ENCODE measurements at places on chromosomes 2 and 18.

DNA sequence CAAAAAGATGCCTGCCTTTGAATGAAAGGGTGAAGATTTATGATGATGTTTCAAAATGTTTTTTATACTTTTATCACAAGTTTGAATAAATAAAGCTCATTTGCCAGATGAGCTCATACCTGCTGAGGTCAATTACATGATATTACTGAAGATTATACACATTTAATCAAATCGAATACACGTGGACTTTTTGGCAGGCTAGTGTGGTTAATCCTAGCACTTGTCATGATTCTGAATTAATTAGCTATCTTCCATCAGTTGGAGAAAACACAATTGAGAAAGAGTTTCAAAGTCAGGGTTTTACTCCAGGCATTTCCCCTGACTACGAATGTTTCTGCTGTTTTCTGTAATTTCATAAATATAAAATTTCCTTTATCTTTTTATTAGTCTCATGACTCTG is 54.4 kb downstream of the LRPPRC start:
- DNase-seq, result no peak

DNA sequence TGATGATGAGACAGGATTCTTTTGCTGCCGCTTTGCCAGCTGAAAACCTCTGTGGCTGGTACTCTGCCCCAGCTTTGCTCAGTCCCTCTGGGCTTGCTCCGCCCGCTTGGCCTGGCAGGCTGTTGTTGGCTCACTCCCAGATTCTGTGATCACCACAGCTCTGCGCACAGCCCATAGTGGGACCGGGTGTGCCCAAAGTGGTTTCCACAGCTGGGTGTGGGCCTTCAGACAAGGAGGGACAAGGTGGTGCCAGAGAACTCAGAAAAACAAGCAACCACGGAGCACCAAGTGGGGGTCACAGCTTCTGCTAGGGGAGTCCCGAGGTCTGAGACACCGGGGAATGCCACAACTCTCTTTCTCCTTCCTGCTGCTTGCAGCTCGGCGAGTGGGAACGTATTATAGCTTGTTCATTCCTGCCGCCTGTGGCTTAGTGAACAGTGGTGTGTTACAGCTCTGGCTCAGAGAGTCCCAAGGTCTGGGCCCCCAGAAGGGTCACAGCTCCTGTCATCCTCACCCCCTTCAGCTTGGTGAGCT is 9.2 kb upstream of the KYNU start:
- no peak for DNase-seq

GRCh38 chr2:170533156-170533555 is 182.0 kb upstream of the SP5 start:
- no peak for DNase-seq

DNA sequence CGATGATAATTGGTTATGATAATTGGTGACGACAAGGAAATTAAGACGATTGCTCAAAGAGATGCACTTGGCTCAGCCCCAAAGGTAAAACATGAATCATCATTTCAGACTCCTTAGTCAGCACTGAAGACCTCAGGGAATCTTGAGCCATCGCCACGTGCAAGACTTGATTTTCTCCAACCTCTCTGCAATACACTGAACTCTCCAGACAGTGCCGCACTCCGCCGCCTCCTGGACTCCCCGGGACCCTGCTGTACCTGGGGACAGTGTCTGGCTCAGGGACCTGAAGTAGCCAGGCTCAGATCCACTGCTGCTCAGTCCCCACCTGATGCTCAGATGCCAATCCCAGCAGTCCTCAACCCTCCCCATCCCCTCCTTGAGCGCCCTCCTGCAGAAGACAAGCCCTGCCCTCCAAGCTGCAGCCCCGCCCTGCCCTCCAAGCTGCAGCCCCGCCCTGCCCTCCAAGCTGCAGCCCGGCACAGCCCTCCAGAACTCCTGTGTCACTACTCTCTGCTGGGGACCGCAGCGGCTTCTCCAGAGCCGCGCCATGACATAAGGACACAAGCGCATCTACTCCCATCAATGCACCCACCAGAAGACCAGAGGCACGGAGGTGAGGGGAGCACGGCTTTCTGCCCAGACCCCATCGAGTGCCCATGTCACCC is 1.1 kb downstream of the TMEM18 start:
- no peak for DNase-seq

GRCh38 chr2:236130349-236130998 is 37.7 kb downstream of the GBX2 start:
- no peak for DNase-seq

DNA sequence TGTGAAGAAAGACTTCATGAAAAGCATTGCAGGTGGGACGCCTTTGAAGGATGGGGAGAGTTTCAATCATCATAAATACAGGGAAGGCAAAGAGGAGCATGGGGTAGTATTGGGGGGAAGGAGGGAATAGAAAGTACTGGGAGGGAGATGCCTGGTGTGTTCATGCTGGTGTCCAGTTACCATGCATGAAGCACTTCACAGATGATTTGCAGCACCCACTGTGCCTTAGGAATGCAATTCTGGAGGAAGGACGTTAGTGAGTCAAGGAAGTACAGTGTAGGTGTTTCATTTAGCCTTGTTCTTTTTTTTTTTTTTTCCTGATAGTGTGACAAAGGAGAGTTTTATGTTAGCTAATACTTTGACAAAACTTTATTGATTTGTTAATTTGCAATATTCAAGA is 36.8 kb downstream of the ADAM23 start:
- DNase-seq, result no peak

DNA sequence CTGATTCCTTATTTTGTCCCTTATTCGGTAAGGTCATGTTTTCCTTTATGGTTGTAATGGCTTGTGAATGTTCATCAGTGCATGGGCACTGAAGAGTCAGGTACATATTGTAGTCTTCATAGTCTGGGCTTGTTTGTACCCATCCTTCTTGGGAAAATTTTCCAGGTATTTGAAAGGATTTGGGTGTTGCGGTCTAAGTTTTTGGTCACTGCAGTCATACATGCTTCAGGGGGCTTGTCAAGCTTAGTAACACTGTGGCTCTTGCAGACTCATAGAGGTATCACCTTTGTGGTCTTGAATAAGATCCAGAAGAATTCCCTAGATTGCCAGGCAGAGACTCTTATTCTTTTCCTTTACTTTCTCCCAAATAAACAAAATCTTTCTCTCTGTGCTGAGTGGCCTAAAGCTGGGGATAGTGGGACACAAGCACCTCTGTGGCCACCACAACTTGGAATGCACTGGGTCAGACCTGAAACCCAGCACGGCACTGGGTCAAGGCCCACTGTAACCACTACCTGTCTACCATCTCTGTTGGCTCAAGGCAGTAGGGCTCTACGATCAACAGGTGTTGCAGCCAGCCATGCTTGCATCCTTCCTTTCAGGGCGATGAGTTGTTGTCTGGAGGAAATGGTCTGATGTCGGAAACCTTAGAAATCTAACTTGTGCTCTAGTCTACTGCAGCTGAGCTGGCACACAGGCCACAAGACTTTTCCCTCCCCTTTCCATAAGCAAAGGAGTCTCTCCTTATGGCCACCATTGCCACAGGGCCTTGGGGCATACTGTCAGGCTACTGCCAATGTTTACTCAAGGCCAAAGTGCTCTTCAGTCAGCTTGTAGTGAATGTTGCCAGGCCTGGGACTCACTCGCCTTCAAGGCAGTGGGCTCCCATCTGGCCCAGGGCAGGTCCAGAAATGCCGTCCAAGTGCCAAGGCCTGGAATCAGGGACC is 21.5 kb downstream of the IL1RN start:
- DNase-seq, result no peak

GRCh38 chr2:212854771-212855170 is 296.6 kb downstream of the IKZF2 start:
- no peak for DNase-seq

DNA sequence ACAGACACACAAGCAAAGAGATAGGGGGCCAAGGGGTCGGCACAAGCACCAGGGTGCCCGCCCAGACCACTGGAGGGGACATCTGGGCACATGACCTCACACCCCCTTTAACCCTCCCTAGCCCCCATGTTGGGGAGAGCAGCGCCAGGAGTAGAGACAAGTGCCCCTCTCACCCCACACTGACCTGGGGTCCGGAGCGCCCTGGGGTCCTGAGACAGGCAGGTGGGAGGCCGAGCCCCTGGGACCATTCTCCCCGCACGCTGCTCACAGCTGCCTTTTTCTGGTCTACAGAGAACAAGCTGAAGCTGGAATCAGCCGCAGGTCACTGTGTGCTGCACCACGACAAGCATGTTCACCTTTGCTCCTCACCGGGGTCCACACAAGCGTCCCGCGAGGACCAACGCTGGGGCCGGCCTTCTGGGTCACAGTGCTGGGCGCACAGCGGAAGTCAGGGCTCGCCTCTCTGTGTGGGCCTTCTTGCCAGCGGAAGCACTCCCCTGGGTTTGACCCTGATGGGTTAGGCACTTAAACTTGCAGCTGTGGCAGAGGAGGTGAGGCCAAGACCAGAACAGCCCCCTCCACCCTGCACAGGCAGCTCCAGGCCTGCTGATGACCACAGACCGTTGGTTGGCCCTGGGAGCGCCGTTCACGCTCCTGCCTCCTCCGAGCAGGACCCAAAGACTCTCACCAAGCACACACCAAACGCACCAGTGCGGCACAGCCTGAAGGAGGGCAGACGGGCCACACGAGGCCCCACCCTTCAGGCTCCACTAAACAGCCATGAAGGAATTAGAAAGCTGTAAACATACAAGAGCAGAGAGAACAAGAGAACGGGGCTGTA is 275.3 kb downstream of the EIPR1 start:
- no peak for DNase-seq

GRCh38 chr18:8020132-8020846 is 453.2 kb downstream of the PTPRM start:
- no peak for DNase-seq

GRCh38 chr2:30422444-30423040 is 24.5 kb upstream of the LCLAT1 start:
- DNase-seq, result no peak

GRCh38 chr2:134406736-134407135 is 152.9 kb downstream of the MGAT5 start:
- no peak for DNase-seq

- no peak for DNase-seq
Measured at GRCh38 chr18:518081-518480, 17.6 kb upstream of the COLEC12 start.

DNA sequence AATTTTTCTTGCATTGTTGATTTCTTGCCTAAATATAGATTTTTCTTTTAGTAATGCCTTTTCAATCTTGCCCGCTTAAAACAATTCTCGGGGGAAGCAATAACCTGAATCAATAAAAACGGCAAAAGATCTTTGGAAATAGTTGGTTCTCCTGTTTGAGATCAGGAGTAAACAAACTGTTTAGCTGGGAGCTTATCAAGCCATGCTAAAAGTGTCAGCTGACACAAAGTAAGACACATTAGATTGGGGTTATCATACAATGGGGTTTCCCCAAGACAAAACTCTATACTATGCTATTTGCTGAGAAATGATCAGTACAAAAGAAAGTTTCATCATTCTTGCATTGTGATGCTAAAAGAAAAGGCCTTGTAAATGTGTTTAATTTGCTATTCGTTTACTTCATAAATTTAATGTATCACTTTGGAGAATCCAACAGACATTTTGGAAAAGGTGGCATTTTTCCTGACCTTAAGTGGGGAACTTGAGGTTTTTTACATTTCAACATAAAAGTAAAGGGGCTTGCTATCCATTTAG is 46.5 kb downstream of the ATIC start:
- no peak for DNase-seq

DNA sequence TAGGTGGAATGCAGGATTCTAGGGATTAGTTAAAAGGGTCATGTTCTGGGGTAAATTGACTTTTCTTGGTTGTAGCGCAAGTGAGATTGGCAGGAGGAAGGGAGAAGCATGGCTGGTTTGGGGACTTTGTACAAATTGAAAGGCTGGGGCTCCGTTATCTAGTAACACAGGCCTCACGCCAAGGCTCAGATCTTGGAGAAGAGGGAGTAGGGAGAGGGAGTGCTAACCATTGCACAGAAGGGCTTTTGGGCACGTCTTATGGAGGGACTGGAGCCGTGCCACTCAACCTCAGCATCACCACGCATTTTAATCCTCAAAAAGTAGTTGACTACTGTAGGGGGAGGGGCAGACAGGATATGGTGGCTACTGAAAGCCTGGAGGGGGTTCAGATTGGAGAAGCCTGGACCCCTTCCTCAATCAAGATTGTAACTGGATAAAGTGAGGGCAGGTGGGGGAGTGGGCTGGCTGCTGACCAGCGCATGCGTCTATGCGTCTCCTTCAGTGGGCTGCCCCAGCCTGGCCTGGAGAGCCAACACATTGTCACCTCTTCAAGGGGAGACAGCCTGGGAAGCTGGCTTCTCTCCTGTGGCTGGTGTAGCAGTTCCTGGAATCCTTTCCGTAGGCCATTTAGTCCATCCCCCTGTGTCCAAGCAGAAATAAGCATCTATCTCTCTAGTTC is 14.3 kb downstream of the IGFBP5 start:
- no peak for DNase-seq

DNA sequence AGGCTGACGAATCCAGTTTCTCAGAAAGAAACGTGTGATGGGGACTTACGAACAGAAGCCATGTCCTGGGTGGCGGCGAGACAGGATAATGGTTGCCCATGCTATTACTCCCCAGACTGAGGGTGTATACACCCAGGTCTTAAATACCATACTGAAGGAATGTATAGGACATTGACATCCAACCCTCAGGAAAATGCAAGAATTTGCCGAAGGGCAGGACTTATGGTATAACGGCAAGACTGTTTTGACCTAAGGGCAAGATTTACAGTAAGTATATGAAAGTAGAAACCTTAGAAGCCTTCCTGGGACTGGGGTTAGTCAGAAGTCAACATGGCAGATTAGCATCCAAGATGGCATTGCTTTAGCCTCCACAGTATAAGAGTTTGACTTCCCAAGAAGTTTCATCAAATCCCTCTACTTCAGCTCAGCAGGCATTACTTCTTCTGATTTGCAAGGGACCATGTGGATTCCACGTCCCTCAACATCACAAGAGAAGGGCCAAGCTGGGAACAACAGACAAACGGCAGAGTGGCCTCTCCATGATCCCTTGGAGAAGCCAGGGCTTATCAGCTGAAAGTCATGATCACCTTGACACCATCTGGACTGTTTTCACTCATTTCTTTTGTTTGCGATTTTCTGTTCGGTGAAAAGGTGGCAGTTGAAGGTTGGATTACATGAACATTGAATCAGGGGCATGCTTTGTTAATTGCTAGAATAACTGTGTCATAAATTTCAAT is 21.1 kb downstream of the ST3GAL5 start:
- DNase-seq, result no peak

DNA sequence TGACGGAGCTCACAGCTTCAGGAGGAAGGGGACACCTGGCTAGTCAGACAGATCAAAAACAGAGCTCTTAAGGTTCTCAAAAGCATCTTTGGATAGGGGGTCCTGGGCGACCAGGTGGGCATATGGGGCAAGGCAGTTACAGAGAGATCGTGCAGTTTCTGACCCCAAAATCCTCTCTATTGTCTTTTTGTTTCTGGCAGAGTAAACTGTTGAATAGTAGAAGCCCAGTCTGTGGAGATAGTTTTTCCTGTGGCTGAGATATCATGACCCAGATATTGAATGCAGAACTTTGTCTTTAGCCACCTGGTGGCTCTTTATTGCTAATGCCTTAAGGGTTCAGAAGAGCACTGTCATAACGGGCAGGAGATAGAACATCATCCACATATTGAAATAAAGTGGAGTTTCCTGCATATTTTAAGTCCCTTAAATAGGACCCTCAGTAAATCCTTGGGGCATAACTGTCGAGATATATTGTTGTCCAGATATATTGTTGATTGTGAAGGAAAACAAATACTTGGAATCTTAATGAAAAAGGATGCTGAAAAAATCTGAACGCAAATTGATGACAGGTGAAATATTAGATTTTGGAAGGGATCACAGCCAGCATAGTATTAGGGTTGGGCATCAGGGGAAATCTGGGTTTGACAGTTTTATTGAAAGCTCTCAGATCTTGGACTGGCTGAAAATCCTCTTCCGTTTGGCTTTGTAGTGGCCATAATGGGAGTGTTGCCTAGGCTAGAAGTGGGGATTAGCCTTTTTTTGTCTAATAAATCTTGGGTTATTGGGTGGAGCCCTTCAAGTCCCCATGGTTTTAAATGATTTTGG is 14.1 kb upstream of the ZDBF2 start:
- peak; percentile 29 for DNase-seq

Data from KBM-7 (cell line).